ENCODE measurements at places on chromosomes 7 and 10. TPM values are rescaled to one million over a fixed set of nuclear protein-coding genes. Genes with fewer than 3 reads are reported as not detected.

PNPLA8 gene
- 32.1 TPM for total RNA-seq

- DNase-seq = no peak
Observed at GRCh38 chr7:27779873-27780272, 39.9 kb downstream of the TAX1BP1 start.

DNA sequence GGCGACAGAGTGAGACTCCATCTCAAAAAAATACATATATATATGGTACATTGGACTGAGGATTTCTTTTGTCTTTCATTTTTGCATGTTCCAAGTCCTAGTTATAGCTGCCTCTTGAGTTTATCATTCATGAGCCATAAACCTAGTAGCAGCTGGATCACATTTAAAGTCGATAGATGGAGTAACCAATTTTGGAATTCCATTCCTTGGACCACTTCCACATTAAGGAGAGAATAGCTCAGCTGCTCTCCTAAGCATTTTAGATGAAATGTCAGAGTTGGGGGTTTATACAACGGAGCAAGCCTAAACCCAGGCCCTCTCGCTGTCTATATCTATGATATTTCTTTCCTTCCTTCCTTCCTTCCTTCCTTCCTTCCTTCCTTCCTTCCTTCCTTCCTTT lies 141.2 kb downstream of the LYZL1 start:
- no peak for DNase-seq

CCL26 gene
- 0.14 TPM for total RNA-seq

GRCh38 chr7:140659856-140660255 lies 12.9 kb upstream of the ADCK2 start:
- no peak for DNase-seq

MSANTD7 gene
- 15.6 TPM for total RNA-seq

FRMPD2 gene
- total RNA-seq = 0.38 TPM

DNA sequence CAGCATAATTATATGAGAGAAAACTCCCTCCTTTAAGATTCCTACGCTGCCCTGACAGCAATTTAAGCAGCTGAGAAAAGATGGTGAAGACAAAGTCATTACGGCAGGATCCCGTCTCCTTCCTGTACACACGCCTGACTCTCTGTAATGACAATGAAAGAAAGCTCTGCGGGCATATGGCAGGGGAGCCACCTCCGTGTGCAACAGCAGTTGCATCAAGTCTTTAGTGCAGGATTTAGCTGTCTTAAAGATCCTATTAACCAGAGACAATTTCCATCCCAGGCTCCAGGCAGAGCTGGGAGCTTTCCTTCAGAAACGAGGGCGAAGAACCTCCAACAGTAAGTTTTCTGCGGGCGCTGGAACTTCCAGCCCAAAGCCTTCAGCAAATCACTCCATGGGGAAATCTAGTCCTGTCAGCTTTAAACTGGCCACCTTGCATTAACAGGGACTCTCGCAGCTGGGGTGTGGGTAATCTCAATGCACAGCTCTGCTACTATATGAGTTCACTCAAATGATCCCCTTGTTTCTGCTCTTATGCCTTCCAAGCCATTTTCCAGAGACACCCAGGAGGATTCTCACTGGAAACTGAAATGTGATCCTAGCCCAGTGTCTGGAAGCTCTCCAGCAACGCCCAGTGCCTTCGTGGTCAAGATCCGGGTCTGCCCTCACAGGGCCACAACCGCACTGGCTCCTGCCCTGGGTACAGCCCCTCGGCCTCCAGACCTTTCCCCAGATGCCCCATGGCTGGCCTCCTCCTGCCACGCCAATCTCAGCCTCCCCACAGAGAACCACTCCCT lies 74.9 kb downstream of the CTBP2 start:
- DNase-seq = no peak

DNA sequence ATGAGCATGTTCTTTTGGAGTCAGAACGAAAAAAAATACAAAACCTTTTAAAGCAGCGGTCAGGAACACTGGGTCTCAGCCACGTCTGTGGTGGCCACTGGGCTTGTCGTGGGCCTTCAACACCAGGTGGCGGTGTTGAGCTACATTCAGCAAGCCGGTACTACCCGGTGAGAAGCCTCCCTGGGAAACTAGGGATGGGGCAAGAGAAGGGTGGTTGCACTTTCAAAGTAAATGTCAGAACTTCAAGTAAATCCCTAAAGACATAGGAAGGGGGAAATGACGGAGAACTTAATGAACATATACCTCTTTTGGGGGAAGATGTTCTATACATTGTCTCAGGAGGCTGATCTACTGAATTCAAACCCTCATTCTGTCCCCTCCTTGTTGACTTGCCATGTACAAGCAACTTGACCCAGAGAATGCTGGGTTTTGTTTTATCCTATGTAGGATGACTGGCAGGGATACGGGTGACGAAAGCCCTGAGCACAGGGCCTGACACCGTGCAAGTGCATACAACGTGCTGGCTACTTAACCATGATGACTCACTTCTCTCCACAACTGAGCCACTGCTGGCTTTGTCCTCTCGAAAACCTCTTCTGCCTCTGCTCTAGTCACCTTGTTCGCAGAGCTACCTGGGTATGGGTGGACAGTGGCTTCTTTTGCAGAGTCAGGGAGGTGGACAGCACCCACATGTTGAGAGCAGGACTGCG lies 49.0 kb upstream of the BAMBI start:
- peak; percentile 66 for DNase-seq

WNT8B gene
- total RNA-seq = 0.14 TPM

GFRA1 gene
- total RNA-seq = 5.0 TPM

DNA sequence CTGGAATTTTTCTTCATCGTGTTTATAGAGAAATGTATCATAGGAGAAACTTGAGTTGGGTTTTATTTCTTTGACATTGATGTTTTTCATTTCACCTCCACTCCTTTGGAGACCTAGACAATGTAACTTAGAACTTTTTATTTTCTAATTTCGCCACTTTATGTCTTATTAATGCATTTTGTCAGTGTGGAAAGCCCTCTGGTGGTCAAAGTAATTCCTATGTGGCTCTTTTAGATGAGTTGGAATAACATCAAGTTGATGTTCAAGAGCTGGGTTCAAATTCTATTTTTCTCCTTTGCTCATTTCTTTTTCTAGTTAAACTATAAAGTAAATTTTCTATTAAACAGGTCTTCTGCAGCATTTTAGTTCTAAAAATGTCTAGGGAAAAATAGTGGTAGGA lies 478.6 kb downstream of the LRMDA start:
- no peak for DNase-seq

ATP6V0A4 gene
- 0.24 TPM for total RNA-seq

DNA sequence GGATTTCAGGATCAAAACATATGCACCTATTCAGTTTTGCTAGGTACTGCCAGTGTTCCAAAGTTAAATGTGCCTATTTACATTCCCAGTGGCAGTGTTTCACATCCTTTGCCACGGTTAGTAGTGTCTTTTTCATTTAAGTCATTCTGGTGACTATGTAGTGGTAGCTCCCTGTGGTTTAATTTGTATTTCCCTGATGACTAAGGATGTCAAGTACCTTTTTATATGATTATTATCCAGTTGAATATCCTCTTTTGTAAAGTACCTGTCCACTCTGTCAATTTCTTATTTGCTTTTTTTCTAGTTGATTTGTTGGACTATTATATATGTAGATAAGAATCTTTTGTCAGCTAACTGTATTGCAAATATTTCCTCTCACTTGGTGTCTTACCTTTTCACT lies 45.1 kb downstream of the TMEM60 start:
- DNase-seq = no peak

DNA sequence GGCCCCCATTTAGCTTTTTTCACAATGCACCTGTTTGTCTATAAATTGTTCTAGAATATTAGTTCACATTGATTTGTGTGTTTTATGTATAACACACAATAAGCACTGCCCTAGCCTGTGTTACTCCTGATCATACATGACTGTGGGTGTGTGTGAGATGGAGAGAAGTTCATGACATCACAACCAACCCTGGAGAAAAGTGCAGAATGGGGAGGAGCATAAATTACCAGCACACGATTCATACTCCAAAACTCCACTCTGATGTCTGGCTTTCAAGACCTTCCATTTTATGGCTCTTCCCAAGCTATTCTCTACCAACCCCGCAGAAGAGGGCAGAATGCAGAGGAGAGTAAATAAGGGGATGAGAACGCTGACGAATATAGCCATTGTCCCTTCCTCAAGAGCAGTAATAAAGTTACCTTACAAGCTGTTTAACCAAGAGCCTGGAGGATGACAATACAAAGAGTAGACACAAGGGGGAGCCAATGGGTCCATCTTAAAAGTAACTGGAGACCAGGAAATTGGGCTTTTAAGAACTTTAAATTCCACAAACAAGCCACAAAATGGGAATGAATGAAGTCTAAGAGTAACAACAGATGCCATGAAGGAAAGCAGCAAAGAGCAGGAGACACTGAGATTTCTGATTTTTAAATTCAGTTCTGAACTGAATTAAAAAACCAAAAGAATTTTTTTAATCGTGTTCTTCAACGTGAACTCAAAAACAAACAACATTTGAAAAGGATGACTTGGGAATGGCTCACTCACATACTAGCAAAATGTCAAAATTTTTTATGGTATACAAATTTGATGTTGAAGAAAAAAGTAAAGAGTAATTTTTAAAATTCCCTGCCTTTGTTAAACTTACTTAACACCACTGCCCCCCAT lies 159.6 kb downstream of the PARD3 start:
- DNase-seq = peak; percentile 50

CREB5 gene
- total RNA-seq = 1.1 TPM

- DNase-seq = no peak
Observed at GRCh38 chr7:154857240-154857639, 145.7 kb downstream of the PAXIP1 start.

CCL24 gene
- 0.19 TPM for total RNA-seq

GRCh38 chr10:26911811-26912461 lies 51.2 kb upstream of the ABI1 start:
- DNase-seq = no peak

GRCh38 chr7:149719912-149720335 lies 53.5 kb downstream of the ZNF467 start:
- no peak for DNase-seq

DNA sequence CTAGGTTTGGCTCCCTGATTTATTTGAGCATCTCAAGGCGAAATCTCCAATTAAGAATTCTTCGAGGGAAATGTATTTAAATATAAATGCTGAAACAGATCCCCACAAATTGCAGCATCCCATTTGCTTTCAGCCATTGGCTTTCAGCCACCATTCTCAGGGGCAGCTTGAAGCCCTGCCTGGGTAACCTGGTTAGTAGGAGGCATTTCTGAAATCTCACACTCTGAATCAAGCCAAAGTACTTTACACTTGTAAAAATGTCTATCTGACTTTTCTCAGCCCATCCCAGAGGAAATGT lies 49.1 kb downstream of the GCC1 start:
- no peak for DNase-seq

CTAGE8 gene
- total RNA-seq = 0.52 TPM

OR6B1 gene
- not detected for total RNA-seq

DNA sequence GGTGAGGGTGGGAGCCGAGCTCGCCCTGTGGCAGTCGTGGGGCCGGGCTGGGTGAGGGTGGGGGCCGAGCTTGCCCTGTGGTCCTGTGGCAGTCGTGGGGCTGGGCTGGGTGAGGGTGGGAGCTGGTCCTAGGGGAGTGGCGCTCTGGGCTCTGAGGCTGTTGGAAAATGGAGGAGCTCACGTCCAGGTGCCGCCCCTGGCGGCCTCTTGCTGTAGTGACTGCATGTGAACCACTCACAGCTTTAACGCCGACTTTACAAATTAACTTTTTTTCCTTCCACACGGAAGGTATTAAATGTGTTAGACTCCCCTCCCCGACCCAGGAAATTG lies 312.6 kb downstream of the WDR37 start:
- no peak for DNase-seq

MEOX2 gene
- total RNA-seq = 4.4 TPM

DNA sequence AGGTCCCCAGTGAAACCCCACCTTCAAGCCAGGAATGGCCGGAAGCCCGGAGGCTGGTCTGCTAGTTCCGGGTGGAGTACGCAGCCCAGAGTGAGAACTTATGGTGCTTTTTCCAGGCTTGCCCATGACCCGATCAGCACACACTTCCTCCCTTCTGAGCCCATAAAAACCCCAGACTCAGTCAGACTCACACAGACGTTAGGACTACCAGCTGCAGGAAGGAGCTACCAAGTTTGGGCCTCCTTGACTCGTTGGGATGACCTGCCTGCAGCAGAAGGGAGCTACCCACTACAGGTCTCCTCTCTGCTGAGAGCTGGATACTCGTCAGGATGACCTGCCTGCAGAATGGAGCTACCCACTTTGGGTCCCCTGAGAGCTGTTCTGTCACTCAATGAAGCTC lies 39.1 kb downstream of the SCRN1 start:
- DNase-seq = no peak

STK31 gene
- 0.42 TPM for total RNA-seq

MMRN2 gene
- total RNA-seq = 6.8 TPM

- DNase-seq = no peak
Observed at GRCh38 chr7:16839646-16840045, 34.8 kb upstream of the AGR2 start.

DNA sequence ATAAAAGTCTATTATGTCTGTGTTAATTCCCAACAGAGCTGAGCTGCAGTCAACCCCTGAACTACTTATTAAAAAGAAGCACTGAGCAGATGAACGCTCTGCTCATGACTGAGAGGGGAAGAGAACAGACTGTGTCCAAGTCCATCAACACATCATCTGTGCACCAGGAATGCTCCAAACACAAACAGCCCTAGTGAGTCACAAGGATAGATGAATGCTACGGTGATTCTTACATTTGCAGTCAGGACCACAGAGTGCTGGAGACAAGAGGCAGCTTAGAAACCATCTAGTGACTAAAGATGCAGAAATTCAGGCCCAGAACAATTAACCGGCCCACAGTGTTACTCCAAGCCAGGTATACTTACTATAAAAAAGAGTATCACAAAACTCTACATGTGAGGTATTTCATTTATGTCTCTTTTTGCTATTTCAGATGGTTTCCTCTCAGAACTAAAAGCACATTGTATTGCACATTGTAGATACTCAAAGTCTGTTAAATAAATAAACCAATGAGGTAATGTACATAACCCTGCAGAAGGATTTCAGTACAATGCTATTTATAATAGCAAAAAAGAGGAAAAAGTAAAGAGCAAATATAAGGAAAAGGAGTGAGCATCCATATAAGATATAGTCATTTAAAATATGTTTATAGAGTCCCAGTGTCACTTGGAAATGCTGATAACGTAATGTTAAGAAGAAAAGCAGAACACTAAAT lies 159.2 kb downstream of the KCNMA1 start:
- no peak for DNase-seq

- peak; percentile 46 for DNase-seq
Observed at GRCh38 chr7:98165827-98166667, 45.2 kb upstream of the BHLHA15 start.

DNA sequence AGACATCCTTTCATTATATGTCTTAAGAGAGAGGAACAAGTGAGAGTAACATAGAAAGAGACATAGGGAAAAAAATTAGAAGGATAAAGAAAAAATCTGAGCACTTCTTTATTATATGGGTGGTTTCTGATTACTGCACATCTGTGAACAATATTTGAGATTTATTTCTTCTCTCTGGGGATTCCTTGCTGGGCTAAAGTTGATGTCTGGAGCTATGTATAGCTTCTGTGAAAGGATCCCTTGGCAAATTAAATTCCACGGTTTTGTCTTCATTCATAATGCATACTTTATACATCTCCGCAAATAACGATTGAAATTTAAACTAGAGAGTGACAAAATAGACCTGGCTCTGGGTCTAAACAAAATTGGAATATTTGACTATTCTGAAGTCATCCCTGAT lies 232.2 kb upstream of the CTBP2 start:
- no peak for DNase-seq

GRCh38 chr7:75892634-75893272 lies 13.9 kb downstream of the RHBDD2 start:
- no peak for DNase-seq

GRCh38 chr7:106205621-106206222 lies 79.1 kb downstream of the NAMPT start:
- DNase-seq = no peak

Data from thymus (tissue), 14 donors.